ENCODE measurements at places on chromosomes 3 and 15.

- DNase-seq = no peak
Measured at GRCh38 chr3:46571684-46572083, 5.6 kb upstream of the LRRC2 start.

DNA sequence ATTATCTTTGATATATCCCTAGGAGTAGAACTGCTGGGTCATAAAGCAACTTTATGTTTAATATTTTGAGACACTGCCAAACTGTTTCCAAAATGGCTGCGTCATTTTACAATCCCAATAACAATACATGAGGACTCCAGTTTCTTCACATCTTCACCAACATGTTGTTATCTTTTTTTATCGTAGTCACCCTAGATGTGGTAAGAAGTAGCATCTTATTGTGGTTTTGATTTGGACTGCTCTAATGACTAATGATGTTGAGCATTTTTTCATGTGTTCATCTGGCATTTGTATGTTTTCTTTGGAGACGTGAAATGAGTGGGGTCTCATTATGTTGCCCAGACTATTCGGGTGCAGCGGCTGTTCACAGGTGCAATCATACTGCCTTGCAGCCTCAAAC, 83.8 kb downstream of the MAP4 start:
- DNase-seq = no peak

- DNase-seq = no peak
Measured at GRCh38 chr3:133868186-133868585, 27.5 kb downstream of the RAB6B start.

GRCh38 chr3:144270100-144270499, 298.5 kb downstream of the DIPK2A start:
- DNase-seq = no peak

GRCh38 chr3:14262212-14262611, 83.6 kb downstream of the LSM3 start:
- no peak for DNase-seq

DNA sequence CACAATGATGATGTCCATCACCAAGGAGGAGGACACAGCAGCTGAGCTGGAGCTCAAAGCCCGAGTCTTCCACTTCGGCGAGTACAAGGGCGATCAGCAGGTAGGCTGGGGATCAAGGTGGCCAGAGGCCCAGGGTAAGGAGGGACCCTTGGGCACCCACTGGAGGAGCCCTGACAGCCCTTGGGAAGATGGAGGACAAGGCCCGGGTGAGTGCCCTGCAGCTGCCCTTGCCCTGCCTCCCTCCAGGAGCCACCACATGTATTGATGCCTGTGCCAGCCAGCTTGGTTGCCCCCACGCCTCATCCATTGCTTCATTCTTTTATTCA, 38.4 kb downstream of the CFAP100 start:
- no peak for DNase-seq

GRCh38 chr3:128587391-128587790, 63.2 kb downstream of the RPN1 start:
- DNase-seq = no peak

GRCh38 chr3:120567370-120568201, 28.6 kb upstream of the NDUFB4 start:
- DNase-seq = peak; percentile 50

- DNase-seq = no peak
Measured at GRCh38 chr3:125436921-125437320, 61.8 kb upstream of the ZNF148 start.

DNA sequence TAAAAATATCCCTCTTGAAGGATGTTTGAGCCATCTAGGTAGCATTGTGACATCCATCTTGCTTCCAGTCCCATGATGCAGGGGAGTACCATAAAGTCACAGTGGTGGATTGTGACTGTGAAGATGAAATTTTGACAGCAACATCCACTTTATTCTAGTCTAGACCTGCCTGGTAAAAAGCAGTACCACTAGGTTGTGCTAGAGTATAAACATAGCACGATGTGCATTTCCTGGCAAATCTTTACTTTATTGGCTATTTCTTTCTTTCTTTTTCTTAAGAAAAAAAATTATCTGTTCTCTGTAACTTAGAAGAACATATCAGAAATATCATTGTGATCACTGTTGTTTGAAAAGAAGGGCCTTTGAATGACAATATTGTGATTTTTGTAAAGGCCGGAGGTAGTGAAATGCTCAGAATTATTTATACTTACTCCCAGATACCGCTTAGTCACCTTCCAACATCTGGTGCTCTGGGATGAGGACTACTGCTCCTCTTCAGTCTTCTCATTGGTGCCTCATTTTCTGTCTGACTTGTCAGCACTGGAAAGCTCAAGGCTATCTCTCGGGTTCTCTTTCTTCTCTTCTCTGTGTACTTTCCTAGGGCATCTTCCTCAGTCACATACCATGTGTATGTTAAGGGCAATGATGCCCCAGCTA, 35.6 kb downstream of the AGBL1 start:
- no peak for DNase-seq

DNA sequence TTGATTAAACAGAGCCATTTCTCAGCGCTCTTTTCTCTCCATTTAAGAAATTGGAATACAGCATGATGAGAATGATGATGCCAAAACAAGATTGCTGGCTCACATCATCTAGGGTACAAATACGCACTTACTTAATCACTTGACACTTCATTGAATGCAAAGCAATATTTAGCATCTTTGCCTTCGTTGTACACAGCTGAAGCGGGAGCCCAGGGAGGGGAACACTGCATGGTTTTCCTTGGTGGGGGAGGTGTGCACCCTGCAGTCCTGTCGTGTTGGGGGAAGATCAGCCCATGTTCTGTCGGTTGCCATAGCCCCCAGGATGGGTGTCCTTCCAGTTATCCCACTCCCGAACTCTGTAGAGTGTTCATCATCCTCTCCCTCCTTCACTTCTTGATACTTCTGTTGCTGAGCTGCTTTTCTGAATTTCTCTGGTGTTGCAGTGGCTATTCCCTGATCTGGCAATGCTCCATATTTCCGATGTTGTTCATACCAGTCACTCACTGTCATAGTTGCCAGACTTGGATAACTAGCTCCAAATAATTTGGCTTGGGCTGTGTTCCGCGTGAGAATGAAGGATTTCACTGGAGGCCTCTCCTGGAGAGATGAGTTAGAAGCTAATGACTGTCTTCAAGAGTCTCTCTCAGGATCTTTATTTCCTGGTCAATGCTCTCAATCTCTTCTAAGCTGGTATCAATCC, 50.1 kb upstream of the DYNC1LI1 start:
- no peak for DNase-seq
